ENCODE measurements at places on chromosomes 2 and 18. TPM values are rescaled to one million over a fixed set of nuclear protein-coding genes. Genes with fewer than 3 reads are reported as not detected.

- no peak overlapping the region for H3K4me3 ChIP-seq
- no peak overlapping the region for H3K27ac ChIP-seq
- H3K27me3 ChIP-seq = peaks cover 8% of the 10 kb centered on the region
- H3K4me1 ChIP-seq = no peaks in the 10 kb centered on the region
Observed at GRCh38 chr2:132550946-132551345, 119.1 kb downstream of the LYPD1 start.

The IGFBP5 gene
- 1,145 TPM for total RNA-seq

DNA sequence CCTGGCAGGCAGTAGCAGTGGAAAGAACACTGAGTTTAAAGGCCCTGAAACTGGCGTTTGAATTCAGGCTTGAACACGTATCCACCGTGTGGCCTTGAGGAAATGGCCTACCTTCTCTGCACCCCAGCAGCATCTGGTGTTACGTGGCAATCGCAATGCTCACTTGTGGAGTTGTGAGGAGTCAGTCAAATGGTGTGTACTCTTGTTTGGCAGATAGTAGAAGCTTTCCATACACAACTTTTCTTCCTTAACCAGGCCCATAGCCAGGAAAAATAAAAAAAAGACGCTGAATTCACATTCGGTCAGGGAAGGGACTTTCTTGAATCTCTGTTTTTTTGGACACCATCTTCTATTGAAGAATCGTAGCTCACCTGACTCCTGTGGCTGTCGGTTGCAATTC is 1101.5 kb upstream of the KLHL29 start:
- H3K4me3 ChIP-seq = no peak overlapping the region
- no peaks in the 10 kb centered on the region for H3K4me1 ChIP-seq
- no peaks in the 10 kb centered on the region for H3K36me3 ChIP-seq

DNA sequence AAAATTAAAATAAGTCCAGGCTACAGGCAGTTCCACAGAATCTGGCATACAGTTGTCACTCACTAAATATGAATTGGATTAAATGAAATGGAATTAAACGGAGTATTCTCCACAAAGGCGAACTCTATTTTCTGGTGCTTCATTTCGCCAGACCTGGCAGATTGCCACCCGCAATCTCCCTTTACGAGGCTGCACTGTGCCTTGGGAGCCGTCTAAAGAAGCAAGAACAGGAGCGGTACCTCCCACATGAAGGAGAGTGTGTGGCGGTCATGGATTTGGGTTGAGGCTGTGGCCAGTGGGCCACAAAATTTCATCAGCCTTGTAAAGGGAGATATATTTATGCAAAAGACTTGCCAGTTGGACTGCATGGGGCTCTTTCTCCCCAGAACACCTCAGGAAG is 151.0 kb downstream of the OSR1 start:
- DNase-seq = no peak
- H3K36me3 ChIP-seq = no peaks in the 10 kb centered on the region
- no peak overlapping the region for H3K27ac ChIP-seq

The REEP1 gene
- total RNA-seq = not detected

Measured in osteocyte (in vitro differentiated cells).